ENCODE measurements at places on chromosomes 12 and 14.

GRCh38 chr14:55846826-55847446 is 266.9 kb downstream of the KTN1 start:
- H3K27me3 ChIP-seq = no peaks in the 10 kb centered on the region
- H3K36me3 ChIP-seq = no peaks in the 10 kb centered on the region
- H3K4me1 ChIP-seq = peaks cover 19% of the 10 kb centered on the region
- peak; percentile 34 for DNase-seq
- H3K27ac ChIP-seq = no peak overlapping the region
- H3K4me3 ChIP-seq = no peak overlapping the region

GRCh38 chr12:62899568-62900390 is 35.2 kb downstream of the PPM1H start:
- no peak overlapping the region for H3K4me3 ChIP-seq
- DNase-seq = no peak
- peaks cover 7% of the 10 kb centered on the region for H3K4me1 ChIP-seq
- H3K27me3 ChIP-seq = no peaks in the 10 kb centered on the region
- H3K36me3 ChIP-seq = no peaks in the 10 kb centered on the region

DNA sequence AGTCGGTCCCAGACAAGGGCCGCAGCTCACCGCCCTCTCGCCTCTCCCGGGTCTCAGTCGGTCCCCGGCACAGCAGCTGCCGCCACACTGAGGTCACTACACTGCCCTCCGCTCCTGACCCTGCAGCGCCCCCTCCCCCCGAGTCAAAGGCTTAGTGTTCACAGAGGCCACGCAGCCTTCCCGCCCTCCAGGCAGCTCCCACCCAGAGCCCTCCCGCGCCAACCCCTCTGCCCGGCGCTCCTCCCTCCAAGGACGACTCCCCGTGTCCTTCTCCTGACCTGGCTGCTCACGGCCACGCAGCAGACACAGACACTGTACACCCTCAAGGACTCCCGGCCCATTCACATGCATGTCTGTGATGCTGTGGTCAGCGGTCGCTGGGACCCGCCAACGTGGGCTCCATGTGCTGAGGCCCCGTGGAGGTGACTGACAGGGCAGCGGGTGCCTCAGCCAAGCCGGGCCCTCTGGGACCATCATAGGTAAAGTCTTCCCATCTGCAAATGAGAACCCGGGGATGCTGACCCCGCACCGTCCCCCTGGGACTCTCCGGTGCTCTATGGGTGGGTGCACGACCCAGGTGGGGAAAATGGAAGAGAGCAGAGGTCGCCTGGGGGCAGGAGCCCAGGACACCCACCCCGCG is 16.3 kb upstream of the GALNT9 start:
- no peak overlapping the region for H3K4me3 ChIP-seq
- peaks cover 8% of the 10 kb centered on the region for H3K27me3 ChIP-seq
- H3K36me3 ChIP-seq = no peaks in the 10 kb centered on the region
- no peak overlapping the region for H3K27ac ChIP-seq

GRCh38 chr12:32532951-32533350 is 133.6 kb downstream of the FGD4 start:
- H3K27me3 ChIP-seq = no peaks in the 10 kb centered on the region
- H3K27ac ChIP-seq = no peak overlapping the region
- no peak for DNase-seq
- no peak overlapping the region for H3K4me3 ChIP-seq
- H3K36me3 ChIP-seq = no peaks in the 10 kb centered on the region
- peaks cover 35% of the 10 kb centered on the region for H3K4me1 ChIP-seq
